Choroid plexus epithelial cell (primary cell): ENCODE measurements at places on chromosomes 7 and 10.

GRCh38 chr10:51272555-51272954, 198.3 kb downstream of the PRKG1 start:
- no peak for DNase-seq

DNA sequence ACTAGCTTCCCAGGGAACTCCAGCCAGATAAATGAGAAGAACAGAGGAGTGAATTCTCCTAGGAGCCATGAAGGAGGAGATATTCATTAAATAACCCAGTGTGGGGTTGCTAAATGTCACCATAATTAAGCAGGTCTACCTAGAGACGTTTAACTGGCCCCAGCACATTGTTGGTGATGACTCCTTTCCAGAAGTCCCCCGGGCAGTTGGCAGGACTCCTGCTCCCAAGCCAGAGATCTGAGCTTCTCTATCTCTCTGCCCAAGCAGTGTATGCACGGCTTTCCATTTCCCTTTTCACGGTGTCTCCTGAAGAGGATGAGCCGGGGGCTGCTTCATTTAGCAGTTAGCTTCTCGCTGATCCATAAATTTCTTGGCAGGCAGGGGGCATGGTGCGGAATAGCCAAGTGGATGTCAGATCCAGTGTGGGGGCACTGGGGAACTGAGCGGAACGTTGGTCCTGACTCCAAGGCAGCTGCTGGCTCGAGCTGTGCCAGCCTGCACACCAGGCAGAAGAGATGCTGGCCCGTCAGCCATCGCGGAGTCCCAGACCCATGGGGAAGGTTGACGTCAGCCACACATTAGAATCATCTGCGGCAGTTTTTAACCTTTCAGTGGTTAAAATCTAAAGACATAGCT, 142.0 kb upstream of the NPY start:
- no peak for DNase-seq

DNA sequence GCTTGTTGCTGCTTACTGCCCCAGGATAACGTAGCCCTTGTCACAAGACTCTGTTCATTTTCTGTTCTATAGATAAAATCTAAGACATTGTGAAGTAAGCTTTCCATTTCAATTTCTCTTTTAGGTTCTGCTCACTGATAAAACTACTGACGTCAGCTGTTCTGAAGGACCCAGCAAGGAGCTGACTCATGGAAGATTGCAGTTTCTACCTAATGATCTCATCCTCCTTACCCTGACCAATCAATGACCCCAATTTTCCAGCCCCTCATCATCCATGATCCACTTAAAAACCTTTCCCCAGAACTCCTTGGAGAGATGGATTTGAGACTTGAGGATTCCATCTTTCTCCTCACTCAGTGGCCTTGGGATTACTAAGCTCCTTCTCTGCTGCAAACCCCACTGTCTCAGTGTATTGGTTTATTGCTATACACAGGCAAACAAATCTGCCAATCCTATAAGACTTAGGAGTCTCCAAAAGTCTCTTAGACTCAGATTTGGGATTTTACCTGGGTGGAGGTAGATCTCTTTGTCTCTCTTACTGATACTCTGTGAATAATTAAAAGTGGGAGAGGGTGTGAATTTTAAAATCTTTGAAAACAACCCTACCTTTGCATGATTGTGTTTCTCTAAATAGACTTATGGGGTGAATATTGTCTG, 109.2 kb upstream of the TRIM24 start:
- DNase-seq: peak; percentile 23

GRCh38 chr7:22358820-22359697, 2.1 kb upstream of the RAPGEF5 start:
- no peak for DNase-seq

GRCh38 chr10:75788394-75789205, 357.2 kb downstream of the LRMDA start:
- DNase-seq: peak; percentile 36

DNA sequence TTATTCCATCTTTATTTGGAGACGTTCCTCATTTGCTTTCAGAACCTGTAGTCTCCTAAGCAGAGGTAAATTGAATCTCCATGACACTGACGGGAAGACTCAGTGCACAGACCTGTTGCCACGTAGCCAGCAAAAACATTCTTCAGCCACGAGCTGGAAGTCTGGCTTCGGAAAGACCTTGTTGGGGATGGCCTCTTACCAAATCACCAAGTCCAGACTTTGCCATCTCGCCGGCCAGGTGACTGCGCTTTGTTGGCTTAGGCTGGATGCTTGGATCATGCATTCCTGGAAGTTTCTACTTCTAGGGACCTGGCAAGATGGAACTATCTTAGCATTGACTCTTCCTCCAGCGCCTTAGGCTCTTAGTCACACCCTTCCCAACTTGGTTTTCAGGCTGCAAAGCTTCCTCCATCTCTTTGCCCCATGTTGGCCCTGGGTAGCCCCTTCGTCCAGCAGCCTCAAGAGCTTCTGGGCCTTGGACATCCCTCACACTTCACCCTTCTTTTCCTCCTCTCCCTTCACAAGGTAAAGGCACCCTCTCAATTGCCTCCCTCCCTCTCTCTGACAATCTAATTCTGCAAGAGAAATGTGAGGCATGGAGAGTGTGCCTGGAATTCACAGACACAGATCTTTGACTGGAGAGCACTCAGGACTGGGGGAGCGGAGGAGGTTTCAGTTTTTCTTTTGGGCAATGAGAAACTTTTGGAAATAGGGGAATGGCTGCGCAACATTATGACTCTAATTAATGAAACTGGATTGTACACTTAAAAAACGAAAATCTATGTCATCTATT, 451.9 kb upstream of the MKI67 start:
- no peak for DNase-seq
